Cortex of kidney (tissue), 1 donor: ENCODE measurements at places on chromosomes 12 and 14.

DNA sequence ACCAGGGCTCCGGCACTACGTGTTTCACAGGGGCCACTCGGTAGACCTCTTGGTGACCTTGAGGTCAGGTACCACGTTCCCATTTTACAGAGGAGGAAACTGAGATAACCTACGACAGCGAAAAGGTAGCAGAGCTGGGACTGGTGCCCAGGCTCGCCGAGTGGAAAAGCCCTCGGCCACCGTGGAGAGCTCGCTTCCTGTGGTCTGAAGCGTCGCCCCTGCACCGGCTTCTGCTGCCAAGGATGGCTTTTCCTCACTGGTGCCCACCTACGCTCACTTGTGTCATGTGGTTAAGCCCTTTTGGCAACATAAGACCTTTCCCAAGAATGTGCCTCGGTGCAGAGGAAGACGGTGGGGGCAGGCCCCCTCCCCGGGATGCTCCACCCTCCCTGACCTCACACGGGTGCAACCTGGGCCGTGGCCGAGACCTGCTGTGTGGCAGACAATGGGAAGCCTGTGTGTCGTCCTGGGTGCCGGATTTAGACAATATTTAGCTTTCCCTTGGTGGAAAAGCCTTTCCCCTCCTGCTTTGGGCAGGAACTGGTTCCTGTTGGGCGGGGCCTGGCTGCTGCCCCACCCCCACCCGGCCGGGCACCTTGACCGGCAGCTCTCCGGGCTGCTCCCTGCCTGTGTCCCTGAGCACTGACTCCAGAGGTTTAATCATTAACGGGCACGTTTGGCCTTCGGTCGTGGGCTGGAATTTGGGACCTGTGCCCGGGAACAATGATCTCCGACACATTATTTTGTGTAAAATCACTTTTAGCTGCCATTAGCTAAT, 32.4 kb upstream of the PPP1R13B start:
- no peak for DNase-seq

DNA sequence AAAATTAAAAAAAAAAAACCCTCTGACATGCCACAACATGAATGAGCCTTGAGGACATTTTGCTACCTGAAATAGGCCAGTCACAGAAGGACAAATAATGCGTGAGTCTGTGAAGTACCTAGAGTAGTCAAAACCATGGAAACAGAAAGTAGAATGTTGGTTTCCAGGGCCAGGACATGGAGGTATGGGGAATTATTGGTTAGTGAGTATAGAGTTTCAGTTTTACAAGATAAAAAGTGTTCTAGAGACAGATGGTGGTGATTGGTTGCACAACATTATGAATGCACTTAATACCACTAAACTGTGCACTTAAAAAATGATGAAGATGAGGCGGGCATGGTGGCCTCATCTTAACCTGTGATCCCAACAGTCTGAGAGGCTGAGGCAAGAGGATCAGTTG, 47.6 kb upstream of the ZFP36L1 start:
- DNase-seq, result no peak

DNA sequence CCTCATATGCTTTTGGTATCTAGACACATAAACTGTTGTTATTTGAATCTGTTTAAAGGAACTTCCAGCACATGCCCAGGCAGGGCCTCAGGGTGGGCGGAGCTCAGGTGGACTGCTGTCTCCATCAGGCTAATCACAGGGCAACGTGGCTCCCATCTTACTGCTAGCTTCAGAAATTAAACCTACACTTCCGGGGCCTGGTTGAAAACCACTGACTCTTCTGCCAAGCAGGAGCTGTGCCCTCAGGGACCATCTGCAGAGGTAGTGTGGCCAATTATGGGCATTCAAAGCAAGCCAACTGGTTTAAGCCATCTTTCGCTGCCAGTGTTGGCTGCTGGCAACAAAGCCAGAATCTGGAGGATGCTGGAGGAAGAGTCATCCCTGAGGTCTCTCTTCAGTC, 97.5 kb downstream of the TMX1 start:
- DNase-seq, result no peak

DNA sequence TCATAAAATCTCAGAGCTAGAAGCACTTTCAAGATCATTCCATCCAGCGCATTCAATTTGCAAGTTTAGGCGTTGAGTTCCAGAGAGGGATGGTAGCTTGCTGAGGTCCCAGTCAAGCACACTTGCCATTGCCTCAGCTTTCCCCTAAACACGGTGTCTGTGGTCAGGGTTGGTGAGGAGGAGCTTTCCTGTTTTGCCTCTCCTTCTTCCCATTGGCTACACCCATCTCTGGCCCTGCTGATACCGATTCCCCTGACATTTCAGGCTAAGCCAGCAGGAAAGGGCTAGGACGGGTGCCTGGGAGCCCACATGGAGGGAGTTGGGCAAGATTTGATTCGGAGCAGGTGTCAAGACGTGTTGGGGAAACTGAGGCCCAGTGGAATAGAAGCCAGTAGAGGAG, 9.1 kb downstream of the NFATC4 start:
- DNase-seq, result no peak

- no peak for DNase-seq
Measured at GRCh38 chr12:76308866-76309265, 39.3 kb downstream of the BBS10 start.

- no peak for DNase-seq
Measured at GRCh38 chr12:27463511-27464219, 17.1 kb downstream of the SMCO2 start.

DNA sequence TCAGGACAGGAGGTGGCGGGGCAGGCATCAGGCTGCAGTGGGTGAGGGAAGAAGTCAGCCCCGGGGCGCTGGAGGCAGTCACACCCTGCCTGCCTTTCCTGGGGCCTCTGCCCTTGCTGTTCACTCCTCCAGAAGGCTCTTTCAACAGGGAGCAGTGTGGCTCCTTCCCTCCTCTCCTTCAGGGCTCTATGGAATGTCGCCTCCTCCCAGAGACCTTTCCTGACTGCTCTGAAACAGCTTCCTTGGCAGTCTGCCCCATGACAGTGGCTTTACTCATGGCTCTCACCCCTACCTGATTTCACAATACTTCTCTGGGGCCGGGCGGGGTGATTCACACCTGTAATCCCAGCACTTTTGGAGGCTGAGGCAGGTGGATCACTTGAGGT, 7.1 kb downstream of the RHOF start:
- no peak for DNase-seq

DNA sequence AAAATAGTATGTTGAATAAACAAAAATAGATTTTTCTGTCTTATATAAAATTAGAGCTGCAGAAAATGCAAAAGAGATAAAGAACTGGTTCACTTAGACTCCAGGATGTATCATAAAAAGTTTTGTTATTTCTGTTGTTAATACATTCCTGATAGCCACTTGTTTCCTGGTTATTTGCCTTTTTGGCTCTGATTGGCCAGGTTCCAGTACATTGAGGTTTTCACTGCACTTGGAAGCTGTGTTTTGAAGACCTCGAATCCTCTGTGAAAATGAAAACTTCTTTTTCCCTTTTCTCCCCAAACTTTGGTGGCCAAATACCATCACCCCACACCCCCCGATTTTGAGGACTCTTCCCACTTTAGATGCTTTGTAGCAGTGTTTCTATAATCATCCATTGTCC, 525.3 kb downstream of the MED13L start:
- DNase-seq, result no peak

DNA sequence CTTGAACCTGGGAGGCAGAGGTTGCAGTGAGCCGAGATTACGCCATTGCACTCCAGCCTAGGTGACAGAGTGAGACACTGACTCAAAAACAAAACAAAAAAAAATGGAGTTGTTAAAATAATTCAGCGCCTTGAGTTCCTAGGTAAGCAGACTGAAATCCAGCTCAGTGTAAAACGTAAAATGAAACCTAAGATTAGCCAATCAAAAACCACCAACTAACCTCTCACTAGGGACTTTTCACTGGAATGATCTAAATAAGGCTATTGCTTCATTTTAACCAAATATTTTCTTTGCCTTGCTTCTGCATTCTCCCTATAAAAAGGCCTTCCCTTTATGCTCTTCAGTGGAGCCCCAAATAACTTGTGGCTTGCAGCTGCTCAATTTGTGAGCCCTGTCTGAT, 91.6 kb upstream of the HIF1A start:
- DNase-seq, result no peak

GRCh38 chr14:94768521-94769390, 1.2 kb downstream of the GSC start:
- DNase-seq, result no peak

GRCh38 chr12:129069886-129070285, 216.6 kb downstream of the GLT1D1 start:
- no peak for DNase-seq

DNA sequence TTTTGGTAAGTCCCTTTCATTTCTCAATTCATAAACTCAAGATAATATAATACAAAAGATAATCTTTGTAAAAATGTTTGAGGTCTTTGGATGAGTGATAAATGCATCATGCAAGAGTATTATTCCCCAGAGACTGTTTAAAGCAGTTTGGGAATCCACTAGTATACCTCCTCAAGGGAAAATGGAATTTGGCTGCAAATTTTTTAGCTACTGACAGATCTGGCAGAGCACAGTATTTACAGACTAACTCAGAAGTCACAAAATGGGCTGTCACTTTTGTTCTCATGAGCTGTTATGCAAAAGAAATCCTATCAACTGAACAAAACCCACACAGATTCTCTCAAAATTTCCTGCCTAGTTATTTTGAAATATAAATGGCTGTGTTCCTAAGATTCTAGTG, 9.9 kb downstream of the SPIC start:
- DNase-seq, result no peak

DNA sequence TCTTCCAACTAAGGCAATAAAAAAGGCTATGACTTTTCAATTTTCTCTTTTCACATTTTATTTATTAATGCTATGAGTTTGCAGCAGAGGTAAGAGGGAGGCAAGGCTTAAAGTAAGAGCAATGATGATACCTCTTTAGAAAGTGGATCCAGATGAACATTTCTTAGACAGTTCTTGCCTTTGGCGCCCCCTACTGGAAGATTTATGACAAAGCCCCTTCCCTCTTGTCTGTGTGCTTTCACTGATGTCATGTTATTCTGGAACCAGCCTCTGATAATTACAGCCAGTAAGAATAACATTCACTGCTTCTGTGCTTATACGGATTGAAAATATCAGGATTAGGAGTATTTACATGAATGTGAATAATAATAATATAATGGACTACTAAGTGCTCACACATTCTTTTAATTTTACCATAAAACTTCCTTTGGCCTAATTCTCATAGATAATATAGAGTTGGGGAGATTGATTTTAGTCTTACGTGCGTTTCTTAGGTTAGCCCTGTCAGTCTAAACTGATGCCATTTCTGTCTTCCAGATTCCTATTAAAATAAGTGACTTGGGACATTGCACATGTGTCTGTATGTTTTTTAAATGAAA, 1929.9 kb upstream of the SEL1L start:
- no peak for DNase-seq

GRCh38 chr12:122356192-122356635, 66.3 kb downstream of the CLIP1 start:
- DNase-seq, result no peak
